Muscle of back (tissue), 13 donors: ENCODE measurements at places on chromosomes 2 and 18.

GRCh38 chr18:8747440-8747937 is 42.1 kb downstream of the MTCL1 start:
- DNase-seq = peak; percentile 96

DNA sequence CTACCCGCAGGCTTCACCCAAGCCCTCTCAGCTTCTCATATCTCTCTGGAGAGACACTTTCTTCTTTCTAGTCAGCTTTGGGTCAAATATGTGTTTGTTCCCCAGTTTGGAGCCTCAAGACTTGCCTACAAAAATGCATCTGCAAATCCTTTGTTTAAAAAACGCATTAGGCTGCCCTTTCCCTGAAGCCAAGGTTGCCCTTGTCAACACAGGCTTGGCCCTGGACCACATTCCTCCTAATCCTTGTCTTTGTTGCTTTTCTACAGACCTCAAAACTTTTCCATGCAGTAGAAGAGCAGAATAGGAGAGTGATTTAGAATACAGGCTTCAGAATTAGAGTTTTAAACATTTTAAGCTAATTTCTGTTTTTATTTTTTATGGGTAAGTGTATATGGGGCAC is 307.8 kb downstream of the NAPG start:
- no peak for DNase-seq

DNA sequence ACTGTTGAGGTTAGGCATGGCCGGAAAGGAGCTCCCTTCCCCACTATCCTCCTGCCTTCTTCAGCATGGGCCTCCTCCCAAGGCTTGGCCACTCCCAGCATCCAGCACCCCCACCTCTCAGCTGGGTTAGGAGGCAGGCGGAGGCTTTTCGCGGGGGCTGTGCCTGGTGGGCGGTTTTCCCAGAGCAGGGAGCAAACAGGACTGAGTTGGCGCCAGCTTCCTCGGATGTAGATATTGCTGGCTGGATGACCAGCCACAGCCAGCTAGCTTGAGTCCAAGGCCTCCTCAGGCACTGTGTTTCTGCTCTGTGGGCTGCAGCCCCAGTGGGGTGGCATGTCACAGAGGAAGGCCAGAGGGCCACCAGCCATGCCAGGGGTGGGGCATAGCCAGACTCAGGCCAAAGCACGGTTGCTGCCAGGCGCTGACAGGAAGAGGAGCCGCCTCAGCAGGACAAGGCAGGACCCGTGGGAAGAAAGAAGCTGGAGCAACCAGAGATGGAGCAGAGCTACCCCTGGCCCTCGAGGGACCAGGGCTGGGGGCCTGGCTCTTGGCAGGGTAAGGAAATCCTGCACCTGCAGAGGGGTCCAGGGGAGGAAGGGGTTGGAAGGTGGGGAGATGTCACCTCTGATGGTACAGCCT is at the start of gene TCF23:
Gene TCF23 (plus strand): TSS at position 204 of the 639 bp plus-strand sequence. CDS start 130 bp downstream, at position 334.
- peak; percentile 44 for DNase-seq

GRCh38 chr2:515441-516127 is 161.6 kb downstream of the TMEM18 start:
- no peak for DNase-seq

DNA sequence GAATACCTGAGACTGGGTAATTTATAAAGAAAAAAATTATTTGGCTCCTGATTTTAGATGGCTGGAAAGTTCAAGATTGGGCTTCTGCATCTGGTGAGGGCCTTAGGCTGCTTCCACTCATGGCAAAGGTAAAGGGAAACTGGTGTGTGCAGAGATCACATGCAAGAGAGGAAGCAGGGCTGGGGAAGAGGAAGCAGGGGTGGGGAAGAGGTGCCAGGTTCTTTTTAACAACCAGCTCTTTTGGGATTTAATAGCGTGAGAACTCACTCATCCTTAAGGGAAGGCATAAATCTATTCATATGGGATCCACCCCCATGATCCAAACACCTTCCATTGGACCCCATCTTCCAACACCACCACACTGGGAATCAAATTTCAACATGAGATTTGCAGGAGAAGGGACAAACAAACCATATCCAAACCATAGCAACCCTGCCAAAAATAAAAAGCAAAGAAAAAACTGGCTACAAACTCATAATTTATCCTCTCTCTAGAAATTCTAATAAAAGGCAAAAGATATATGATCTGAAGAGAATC is 30.4 kb downstream of the PRKRA start:
- no peak for DNase-seq

GRCh38 chr2:64750001-64750816 is 96.5 kb upstream of the SERTAD2 start:
- peak; percentile 61 for DNase-seq

DNA sequence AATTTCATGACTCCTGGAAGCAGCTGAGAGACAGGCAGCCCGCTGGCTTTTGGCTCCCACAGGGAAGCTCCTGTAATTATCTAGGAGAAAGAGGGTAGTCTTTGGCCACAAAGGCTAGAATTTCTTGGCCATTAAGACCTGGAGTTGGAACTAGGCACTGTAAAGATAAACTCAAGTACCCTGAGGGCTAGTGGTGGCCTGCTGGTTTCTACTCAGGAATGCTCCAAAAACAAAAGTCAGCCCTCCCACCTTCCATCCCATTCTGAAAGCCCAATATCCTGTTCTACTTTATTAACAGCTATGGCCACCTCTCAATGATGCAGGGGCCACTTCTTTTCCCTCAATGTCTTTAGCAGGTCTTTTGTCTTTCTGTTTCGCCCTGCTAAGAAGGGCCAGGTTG is 34.0 kb upstream of the CYP26B1 start:
- no peak for DNase-seq

DNA sequence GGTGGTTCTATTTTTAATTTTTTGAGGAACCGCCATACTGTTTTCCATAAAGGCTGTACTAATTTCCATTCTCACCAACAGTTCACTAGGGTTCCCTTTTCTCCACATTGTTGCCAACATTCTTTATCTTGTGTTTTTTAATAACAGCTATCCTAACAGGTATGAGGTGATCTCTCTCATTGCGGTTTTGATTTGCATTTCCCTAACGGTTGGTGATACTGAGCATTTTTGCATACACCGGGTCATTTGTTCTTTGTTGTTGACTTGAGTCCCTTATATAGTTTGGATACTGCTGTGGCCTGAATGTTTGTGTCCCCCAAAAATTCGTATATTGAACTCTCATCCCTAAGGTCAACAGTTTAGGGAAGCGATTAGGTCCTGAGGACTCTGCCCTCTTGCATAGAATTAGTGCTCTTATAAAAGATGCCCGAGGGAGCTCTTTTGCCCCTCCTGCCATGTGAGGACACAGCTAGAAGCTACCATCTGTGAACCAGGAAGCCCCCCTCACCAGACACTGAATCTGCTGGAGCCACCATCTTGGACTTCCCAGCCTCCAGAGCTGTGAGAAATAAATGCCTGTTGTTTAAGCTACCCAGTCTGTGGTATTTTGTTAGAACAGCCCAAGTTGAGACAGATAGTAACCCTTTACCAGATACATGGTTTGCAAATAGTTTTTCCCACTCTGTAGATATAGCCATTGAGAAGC is 4.7 kb downstream of the IMP4 start:
- DNase-seq = no peak

DNA sequence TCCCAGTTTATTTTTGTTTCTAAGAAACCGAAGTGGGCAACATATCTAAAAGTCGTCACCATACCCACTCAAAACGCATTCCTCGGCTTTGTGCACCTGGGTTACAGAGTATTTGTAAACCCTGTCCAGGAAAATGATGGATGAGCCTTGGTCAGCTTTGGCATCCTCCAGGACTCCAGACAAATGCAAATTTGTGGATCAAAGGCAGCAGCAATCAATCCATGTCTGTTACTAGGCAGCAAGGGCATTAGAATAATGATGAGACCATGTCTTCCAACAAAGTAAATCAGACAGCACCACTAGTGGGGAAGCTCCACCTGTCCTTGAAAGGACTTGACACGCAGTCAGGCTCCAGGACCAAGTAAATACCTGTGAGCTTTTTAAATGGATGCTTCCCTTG is 672.6 kb upstream of the GYPC start:
- DNase-seq = no peak

- no peak for DNase-seq
Observed at GRCh38 chr2:190121971-190122370, 59.4 kb upstream of the MSTN start.

- DNase-seq = no peak
Observed at GRCh38 chr2:111207851-111208250, 87.1 kb downstream of the BCL2L11 start.

- DNase-seq = no peak
Observed at GRCh38 chr2:47488870-47489584, 86.1 kb downstream of the MSH2 start.

DNA sequence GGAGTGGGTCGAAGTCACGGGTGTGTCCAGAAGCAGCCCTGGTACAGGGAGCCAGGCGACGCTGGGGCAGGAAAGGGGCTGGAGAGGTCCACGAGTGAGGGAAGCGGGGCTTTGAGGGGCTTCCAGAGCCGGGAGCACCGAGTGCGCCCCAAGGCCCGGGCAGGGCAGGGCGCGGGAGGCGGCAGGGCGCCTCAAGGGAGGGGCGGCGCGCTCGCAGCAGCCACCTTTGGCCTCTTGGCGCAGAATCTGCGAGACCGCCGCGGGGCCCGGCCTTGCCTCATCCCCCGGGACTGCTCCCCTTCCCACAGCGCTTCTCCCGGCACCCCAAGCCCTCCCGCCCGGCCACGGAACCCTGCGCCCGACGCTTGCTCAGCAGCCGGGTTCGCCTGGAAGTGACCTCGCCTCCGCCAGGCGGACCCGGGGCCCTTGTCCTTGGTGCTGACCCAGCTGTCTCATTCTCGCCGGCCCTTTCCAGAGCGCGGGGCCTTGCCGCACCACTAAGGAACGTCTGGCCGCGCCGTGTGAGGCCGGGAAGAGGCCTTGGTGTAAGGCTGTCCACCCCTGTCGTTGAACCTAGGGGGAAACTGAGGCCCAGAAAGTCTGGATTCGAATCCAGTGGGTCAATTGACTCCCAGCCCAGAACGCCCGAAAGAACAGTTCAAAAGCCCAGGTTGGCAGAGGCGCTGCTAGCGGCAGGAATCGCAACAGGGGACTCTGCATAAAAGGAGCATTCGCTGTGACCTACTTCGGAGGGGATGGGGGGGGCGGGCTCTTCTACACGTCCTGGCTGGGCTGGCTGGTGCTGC is 584 bp upstream of the DNER start:
- DNase-seq = peak; percentile 84

DNA sequence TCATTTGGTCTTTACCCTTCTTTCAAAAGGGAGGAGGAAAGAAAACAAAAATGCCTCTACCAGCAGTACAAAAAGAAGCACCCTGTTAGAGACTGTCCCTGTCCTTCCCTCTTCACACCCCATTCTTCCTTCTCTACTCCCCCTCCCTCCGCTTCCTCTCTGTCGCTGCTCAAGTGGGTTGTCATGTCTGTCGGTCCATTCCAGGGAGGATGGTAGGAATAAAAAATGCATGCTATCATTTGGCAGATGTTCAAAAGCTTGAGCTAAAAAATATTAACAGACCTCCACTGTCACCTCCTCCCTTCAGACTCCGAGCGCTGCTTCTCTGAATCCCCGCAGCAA is 482.0 kb downstream of the BCL11A start:
- no peak for DNase-seq

DNA sequence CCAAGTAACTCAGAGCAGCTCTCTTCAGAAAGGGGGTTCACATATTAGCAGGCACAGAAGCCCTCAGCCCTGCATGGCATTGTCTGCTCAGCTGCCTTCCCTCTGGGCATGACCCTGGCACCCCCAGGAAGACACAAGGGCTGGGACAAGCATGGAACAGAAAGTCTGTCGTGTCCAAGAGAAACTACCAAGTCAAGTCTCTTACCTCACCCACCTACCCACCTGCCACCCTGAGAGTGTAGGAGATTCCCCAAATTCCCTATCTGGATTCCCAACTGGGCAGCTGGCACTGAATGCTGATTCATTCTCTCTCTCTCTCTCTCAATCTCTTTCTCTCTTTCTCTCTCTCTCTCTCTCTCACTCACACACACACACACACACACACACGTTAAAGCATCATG is 21.6 kb downstream of the SMAD7 start:
- DNase-seq = no peak

DNA sequence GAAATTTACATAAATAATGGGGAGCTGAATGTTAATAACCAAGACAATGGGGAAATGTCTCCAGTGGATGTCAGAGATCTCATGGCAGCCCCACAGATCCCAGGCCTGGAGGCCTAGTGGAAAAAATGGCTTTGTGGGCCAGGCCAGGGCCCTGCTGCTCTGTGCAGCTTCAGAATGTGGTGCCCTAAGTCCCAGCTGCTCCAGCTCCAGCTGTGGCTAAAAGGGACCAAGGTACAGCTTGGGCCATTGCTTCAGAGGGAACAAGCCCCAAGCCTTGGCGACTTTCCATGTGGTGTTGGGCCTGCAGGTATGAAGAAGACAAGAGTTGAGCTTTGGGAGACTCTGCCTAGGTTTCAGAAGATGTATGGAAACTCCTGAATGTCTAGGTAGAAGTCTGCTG is 658.2 kb downstream of the NUP35 start:
- no peak for DNase-seq

DNA sequence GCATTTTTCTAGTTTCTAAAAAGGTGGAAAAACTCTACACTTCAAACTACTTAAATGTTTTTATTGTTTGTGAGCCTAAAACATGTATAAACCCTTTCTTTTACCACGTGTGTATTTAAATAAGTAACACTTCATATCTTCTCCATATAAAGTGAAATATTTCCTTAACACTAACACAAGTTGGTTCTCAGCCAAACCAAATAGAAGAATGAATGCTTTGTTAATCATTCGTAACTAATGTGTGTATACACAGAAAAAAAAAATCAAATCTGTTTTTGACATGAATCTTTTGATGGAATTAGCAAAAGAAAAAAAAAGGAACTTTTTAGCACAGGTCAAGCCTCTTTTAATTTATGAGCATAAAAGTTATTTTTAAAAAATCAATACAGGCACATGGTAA is 89.3 kb downstream of the EHBP1 start:
- DNase-seq = no peak

GRCh38 chr2:29119211-29119610 is 4.0 kb downstream of the CLIP4 start:
- DNase-seq = no peak

- peak; percentile 20 for DNase-seq
Observed at GRCh38 chr2:30178618-30179434, 32.0 kb downstream of the YPEL5 start.

- no peak for DNase-seq
Observed at GRCh38 chr2:98308068-98308467, 38.2 kb upstream of the CNGA3 start.

GRCh38 chr2:134247679-134248078 is 6.2 kb upstream of the MGAT5 start:
- no peak for DNase-seq

DNA sequence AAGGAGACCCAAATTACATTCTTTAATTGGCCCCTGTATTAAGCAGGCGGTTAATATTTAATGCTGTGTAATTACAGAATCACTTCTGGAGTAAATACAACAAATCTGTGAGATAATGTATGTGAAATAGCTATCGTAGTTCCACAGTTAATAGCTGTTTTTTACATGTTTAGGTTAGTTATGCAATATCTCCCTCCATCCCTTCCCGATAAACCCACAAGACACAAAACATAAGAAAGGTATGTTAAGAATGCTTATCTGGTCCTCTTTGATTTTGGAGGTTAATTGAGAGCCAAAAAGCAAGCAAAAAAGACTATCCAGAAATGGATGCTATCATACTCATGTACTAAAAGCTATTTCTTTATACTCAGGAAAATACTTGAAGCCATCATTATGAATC is 49.1 kb downstream of the ZNF638 start:
- DNase-seq = no peak

GRCh38 chr2:148533685-148534084 is 110.9 kb upstream of the EPC2 start:
- DNase-seq = no peak

GRCh38 chr18:49055754-49056172 is 105.0 kb upstream of the SMAD7 start:
- DNase-seq = peak; percentile 85

GRCh38 chr2:53646788-53647187 is 120.8 kb upstream of the CHAC2 start:
- no peak for DNase-seq
